ENCODE measurements at places on chromosomes 16 and 17.
A peak's percentile ranks its signal among the peaks of the same experiment; 100 is the strongest.

- DNase-seq: no peak
Measured at GRCh38 chr17:43430936-43431713, 32.3 kb downstream of the ARL4D start.

- no peak for DNase-seq
Measured at GRCh38 chr17:36900160-36900512, 37.1 kb upstream of the LHX1 start.

GRCh38 chr16:57525761-57526160 lies 10.6 kb downstream of the CCDC102A start:
- DNase-seq: no peak

DNA sequence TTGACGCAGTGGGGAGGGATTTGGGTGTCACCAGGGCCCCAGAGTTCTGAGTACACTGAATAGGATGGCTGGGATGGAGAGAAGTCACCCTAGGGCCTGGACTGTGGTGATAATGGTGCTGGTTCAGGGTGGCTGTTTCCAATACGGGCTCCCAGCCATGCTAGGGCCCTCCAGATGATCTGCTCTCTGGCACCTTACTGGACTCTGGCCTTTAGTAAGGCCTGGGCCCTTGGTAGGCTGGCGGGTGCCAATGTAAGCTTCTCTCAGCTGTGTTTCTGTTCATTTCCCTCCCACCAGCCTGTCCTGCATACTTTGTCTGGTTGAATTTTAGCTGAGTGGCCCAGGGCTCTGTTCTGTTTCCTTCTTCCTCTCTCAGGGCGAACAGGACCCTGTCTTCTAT lies 2.8 kb downstream of the PLA2G15 start:
- DNase-seq: no peak

DNA sequence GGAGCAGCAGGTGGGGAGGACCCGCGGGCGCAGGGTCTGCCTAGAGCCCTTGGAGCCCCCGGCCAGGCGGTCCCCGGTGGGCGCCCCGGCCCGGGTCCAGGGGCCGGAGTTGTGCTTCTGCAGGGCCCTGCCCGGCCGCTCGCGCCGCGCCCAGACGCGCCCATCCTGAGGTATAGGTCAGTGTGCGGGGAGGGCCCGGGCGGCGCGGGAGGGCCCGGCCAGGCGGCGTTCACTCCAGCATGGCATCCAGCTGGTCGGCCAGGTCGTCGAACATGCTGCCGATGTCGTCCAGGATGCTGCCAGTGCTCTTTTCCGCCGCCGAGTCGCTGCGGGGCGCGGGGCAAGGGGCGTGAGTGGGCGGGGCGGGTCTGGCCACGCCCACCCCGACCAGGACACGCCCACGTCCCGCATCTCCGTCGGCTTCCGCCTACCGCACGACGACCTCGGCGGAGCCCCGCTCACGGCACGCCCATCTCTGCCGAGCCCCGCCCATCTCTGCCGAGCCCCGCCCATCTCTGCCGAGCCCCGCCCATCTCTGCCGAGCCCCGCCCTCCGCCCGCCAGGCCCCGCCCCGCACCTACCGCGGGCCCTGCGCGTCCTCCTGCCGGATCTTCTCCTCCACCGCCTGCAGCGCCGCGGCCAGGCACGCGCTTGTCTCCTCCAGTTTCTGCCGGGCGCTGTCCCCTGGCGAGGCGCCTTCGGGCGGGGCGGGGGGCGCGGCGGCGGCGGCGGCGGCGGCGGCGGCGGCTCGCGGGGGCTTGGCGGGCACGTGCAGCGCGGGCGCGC lies 17.9 kb downstream of the CASKIN1 start:
- DNase-seq: no peak

DNA sequence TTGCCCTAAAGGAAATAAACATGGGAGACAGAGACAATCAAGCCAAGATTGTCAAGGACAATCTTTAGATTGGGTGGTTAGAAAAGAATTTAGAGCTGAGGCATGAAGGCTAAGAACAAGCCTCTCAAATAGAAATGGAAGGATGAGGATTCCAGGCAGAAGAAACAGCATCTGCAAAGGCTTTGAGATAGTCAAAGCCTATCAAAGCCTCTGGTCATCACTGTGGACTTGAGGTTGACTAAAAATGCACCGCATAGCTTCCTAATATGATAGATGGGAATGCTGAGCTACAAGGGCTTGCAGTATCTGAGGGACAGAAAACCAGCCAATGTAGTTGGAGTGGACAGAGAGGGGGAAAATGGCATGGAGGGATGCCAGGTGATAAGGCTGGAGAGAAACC lies 109.8 kb upstream of the FAM20A start:
- no peak for DNase-seq

- no peak for DNase-seq
Measured at GRCh38 chr17:48463526-48463925, 33.5 kb upstream of the SKAP1 start.

- DNase-seq: no peak
Measured at GRCh38 chr17:77208217-77208808, 67.5 kb downstream of the SEC14L1 start.

DNA sequence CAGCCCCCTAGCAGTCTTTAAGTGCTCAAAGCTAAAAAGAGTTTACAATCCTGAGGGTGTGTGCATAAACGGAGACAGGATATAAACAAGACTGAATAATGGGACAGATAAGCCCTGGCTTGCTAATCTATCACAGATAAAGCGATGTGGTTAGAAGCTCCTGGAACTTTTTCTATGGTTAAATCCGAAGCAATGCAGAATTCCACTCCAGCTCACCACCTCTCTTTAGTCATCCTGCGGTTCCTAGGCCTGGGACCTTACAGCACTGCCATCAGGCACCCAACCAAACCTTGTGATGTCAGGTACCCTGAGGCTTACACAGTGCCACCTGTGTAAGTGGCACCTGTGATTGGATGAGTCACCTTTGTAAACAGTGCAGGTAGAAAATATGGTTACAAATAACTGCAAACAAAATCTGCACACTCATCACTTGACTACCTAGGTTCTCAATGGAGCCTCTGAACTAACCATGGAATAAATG lies 31.5 kb upstream of the B4GALNT2 start:
- DNase-seq: no peak

GRCh38 chr17:50505591-50506130 lies 2.6 kb upstream of the MYCBPAP start:
- no peak for DNase-seq

GRCh38 chr16:81478876-81479511 lies 34.4 kb downstream of the CMIP start:
- peak; percentile 23 for DNase-seq

- DNase-seq: no peak
Measured at GRCh38 chr16:67021321-67021720, 7.6 kb upstream of the CBFB start.

GRCh38 chr17:64060331-64060730 lies 39.9 kb upstream of the ICAM2 start:
- no peak for DNase-seq

DNA sequence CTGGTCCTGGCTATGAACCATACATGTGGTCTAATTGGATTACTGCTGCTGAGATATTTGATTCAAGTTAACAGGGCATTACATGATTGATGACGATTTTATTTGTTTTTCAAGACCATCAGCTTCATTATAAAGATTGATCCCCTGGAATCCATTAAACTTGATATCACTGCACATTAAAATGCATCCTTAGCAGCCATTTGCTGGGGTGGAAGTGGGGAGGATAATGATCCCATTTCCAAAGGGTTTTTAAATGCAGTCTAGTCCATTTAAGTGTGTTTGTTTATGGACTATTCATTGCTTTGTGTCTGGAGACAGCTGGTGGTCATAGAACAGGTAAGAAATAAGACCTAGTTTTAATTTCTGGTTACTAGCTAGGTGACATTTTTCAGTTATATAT lies 40.9 kb downstream of the ADAMTS18 start:
- DNase-seq: no peak

DNA sequence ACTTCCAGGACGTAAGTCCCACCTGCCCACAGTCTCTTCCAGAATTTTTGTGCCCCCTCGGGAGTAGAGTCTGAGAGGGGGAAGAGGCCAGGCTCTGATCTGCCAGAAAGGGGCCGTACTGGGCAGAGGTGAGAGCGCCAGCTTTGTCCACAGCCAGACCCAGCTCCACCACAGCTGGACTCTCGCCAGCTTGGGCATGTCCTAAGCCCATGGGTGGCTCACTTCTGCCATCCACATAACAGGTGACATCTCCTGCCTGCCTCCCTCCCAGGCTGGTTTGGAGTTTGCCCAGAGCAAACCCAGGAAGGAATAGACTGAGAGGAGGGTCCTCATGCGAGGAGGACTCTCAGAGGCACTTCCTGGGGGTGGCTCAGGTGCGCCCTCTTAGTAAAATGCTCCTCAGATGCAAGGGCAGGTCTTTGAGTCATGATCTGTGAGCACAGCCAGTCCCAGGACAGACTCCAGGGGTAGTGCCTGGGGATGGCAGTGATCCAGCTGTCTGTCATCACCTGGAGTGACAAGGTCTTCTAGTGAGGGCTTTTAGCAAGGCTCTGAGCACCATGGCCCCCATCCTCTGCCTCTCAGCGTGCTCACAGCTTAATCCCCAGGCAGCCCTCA lies 89.2 kb downstream of the AMFR start:
- DNase-seq: no peak

GRCh38 chr16:55275869-55276268 lies 48.1 kb upstream of the IRX6 start:
- DNase-seq: no peak

DNA sequence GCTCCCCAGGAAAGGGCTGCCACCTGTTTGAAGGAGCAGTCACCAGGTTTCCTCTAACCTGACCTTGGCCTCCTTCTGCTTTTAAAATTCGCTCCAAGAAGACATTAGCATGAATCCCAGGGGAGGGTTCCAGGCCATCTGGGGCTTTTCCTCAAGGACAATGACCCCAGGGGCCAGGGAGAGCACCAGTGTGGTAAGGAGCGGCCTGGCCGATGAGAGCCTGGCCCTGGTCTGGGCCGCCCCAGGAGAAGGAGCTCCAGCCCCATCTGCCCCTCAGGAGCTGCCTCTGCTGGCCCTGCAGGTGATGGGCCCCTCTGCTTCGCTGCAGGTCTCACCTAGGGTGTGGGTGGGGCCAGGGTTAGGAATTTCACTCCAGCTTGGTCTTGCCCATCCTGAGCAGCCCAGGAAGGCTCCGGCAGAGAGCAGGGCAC lies 209.2 kb upstream of the TNRC6C start:
- DNase-seq: no peak

DNA sequence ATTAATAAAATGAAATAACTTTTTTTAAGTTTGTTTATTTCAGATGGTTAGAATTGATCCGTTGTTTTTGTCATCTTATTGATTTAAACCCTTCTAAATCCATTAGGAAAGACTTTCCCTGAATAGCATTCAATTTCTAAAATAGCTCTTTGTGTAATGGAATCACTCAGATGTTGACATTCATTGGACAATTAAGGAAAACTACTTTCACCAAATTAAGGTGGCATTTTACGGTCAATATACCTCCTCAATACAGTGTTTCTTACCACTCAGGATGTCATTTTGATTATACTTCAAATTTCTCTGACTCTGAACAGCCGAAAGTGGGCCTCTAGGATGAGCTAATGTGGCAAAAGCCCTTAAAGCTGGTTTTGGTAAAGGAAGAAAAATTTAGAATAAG lies 1.8 kb downstream of the ARL6IP1 start:
- DNase-seq: no peak

- DNase-seq: no peak
Measured at GRCh38 chr17:43326490-43327275, 72.1 kb upstream of the ARL4D start.

GRCh38 chr17:6639586-6640535 lies 650 bp downstream of the KIAA0753 start:
- no peak for DNase-seq

DNA sequence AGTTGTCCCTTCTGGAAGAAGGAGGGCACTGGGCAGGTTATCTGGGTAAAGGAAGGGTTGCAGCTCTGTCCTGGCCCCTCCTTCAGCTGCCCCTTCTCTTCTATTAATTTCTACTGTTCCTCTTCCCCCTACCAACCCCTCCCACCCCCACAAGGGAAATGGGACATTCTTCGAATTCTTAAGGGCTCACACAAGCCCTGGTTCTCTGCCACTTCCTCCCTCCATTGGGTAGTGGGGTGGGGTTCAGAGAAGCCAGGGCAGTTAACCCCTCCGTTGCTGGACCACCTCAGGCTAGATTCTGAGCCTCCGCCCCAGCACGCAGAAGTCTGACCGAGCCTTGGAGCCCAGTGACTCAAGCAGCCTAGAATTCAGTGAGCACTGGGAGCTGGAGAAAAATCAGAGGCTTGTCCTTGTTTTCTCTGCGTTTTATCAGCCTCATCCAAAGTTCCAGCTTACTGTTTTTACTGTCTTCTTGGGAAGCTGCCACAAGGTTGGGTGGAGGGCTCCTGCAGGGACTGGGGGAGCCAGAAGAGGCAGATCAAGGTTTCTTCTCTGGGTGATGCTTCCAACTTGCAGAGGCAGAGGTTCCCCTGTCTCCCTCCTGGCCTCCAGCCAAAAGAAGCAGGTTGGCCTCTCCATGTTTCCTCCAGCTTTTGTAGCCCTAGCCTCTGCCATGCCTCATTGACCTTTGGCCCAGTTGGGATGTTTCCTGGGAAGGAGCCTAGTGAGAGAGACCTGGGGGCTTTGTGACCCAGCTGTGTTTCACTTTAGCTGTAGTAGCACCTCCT lies 10.2 kb downstream of the LASP1 start:
- no peak for DNase-seq

DNA sequence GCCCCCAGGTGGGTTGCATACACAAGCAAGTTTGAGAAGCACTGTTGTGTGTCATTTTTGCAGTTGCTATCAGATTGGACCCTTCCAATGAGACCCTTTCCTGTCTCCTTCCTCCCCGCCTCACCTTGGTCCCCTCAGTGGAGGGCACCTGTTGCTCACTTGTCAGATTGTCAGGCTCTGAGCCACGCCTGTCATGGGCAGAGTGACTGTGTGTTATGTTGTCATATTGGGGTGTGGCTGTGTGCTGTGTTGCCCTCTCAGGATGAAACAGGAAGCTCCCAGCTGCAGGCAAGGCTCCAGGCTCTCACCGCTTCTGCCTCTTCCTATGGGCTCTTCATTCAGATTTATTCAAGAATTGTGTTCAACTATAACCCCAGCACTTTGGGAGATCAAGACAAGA lies 302.9 kb downstream of the CPPED1 start:
- no peak for DNase-seq

DNA sequence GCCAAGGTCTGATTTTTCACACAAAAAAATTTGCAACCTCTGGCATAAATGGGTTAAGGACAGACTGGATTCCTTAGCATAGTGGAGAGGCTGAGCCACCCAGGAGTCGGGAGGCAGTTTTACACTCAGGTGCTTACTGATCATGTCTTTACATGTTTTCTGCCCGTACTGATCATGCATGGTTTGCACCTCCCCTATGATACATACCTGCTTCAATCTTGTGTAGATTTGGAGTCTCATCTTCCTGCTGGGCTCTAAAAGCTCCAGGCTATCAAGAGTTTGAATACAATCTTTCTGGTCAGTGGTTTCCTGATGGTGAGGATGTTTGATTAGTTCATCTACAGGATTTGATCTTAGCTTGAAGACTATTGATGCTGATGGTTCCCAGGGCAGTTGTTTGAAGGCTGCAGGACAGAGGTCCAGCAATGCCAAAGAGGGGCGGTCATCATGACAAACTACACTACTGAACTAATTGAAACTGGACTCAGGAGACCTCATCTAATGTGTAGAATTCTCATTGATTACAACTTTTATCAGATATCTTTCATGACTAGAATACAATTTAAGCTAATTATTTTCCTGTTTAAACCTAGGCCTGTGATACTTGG lies 6.9 kb downstream of the C1QBP start:
- DNase-seq: no peak

GRCh38 chr16:48505705-48506104 lies 104.3 kb downstream of the N4BP1 start:
- DNase-seq: no peak

All from esophagus squamous epithelium (tissue), 5 donors.